ENCODE measurements at places on chromosomes 12 and 14.

DNA sequence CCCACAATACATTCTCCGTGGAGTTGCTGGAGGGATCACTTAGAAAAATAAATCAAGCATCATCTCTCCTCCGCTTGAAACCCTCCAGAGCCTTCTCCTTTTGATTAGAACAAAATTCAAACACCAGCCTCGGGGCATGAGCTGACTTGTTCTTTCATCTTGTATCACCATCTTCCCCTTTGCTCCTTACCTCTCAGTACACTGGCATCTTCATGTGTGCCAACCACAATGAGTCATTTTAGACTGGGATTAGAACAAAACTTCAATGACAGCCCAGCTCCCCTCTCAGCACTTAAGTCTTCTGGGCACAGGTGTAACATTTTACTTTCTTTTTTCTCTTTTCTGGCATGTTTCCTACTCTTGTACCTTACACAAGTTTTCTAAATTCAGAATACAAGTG lies 1159.2 kb upstream of the TMEM132C start:
- DNase-seq, result no peak

GRCh38 chr14:32940066-32940651 lies 1.5 kb downstream of the NPAS3 start:
- DNase-seq, result no peak

- DNase-seq, result peak; percentile 19
These were observed 1.1 kb downstream of the AJUBA start for GRCh38 chr14:22981090-22981875.

DNA sequence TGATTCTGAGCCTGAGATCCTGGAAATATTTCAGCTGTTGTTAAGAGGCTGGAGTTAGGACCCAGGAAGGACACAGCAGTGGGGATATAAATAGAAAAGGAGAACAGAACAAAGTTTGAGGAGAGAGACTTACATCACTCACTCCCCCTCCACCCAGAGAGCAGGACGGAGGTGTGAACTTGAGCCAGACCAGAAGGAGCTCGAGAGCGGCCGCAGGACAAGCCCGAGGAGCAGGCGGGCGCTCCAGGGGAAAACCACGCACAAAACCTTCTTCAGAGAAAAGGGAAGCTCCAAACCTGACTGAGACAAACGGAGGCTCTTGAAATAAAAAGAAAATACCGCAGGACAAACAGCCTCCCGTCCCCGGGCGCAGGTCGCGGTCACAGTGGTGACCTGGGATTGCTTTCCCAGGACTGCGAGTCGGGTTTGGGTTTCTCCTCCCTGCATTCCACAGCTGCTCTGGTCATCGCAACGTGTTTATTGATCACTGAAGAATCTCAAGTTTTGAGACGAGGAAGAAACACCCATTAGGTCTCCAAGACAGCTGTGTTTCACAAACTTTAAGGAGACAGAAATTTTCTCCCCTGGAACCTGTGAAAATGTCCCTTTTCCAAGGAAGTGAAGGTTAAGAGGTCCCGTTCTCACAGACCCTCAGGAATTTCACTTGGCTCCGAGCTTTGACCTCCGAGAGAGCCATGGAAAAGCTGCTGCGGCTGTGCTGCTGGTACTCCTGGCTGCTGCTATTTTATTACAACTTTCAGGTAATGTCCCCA lies at the start of gene ADGRD1:
ADGRD1 (plus strand) TSS at position 137 of the 773 bp plus-strand sequence; CDS start at position 696, 559 bp downstream.
- no peak for DNase-seq

GRCh38 chr12:91406920-91407341 lies 224.3 kb upstream of the DCN start:
- DNase-seq, result peak; percentile 6

DNA sequence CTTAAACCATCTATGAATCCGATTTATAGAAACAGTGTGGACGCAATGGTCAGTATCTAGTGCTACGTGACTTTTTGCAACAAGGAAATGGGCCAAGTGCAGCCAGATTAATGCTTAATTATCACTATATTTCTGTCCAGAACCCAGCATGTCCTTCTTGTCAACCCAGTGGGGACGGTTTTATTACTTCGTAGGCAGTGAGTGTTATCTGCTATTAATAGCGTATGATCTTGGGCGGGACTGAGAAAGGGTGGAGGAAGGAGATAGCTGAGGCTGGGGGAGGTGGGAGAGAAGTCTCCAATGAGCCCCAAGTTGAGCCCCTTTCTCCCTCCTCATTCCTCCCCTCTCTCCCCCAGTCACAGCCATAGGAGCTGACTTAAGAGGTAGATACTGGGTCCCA lies 59.7 kb upstream of the FAM222A start:
- DNase-seq, result no peak

DNA sequence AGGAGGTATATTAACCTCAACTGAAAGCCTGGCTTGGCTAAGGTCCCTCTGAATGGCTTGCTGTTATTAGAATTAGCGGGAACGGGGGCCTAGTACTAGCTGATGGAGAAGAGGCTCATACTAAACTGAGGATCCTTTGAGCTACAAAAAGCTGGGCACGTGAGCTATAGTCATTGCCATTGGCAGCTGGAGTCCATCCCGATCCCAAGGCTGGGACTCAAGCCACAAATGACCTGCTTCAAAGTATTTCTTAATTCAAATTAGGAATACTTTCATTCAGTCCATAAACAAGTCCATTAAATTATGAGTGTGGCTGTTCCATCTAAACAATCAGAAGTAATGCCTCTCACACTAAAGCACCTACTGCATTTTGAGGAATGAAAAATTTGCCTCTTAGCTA lies 114.5 kb downstream of the DACT1 start:
- no peak for DNase-seq

DNA sequence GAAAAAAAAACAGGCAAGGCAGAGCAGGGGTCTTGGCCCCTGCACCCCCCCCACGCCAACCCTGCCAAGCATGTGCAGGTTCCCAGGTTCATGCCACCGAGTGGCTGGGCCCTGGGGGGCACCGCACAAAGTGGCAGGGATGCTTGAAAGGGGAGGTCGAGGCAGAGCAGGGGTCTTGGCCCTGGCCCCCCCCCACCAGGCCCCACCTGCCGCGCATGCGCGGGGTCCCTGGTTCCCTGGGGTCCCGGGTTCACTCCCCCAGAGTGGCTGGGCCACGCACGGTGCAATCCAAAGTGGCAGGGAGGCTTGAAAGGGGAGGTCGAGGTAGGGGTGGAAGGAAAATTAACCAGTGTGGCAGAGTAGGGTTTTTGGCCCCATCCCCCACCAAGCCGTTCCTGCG lies 312.2 kb downstream of the ALG10 start:
- no peak for DNase-seq

GRCh38 chr12:132014092-132014914 lies 64.6 kb downstream of the EP400 start:
- DNase-seq, result no peak

GRCh38 chr14:69696204-69696527 lies 70.8 kb upstream of the SRSF5 start:
- DNase-seq, result no peak

GRCh38 chr14:64762044-64763034 lies 58.1 kb downstream of the PLEKHG3 start:
- DNase-seq, result peak; percentile 48

DNA sequence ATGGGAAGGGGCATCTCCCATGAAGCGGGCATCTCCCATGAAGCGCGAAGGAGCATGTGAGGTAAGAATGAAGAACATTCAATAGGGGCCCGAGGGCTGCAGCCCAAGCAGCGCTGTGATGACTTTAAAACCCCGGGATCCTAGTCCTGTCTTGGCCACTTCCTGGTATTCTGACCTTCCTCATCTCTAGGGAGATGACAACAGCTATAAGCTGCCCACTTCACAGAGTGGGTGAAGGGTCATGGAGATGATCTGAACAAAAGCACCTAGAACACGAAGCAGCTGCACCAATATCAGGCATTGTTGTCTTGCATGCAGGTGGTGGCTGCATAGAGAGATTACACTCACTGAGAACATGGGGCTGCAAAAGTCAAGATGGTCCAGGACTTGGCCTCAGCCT lies 64.5 kb downstream of the SPTB start:
- no peak for DNase-seq

GRCh38 chr12:5407034-5407856 lies 24.7 kb upstream of the NTF3 start:
- no peak for DNase-seq

DNA sequence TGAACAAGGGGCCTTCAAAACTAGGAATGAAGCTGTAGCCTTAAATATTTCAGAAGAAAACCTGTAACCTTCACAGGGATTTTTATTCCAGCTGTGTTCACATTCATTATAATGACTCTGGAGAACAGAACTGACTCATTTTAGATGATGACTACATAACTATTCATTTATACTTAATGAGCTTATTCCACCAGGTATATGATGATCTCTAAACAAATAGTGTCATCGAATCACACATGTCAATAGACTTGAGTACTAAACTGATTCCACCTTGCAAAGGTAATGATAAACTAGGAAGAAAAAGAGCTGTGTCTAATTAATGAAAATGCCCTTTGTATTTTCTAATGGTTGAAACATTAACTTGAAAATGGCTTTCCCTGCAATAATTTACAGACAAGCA lies 433.2 kb downstream of the PDZRN4 start:
- no peak for DNase-seq

- DNase-seq, result no peak
These were observed 146.5 kb downstream of the SAMD4A start for GRCh38 chr14:54713379-54713778.

DNA sequence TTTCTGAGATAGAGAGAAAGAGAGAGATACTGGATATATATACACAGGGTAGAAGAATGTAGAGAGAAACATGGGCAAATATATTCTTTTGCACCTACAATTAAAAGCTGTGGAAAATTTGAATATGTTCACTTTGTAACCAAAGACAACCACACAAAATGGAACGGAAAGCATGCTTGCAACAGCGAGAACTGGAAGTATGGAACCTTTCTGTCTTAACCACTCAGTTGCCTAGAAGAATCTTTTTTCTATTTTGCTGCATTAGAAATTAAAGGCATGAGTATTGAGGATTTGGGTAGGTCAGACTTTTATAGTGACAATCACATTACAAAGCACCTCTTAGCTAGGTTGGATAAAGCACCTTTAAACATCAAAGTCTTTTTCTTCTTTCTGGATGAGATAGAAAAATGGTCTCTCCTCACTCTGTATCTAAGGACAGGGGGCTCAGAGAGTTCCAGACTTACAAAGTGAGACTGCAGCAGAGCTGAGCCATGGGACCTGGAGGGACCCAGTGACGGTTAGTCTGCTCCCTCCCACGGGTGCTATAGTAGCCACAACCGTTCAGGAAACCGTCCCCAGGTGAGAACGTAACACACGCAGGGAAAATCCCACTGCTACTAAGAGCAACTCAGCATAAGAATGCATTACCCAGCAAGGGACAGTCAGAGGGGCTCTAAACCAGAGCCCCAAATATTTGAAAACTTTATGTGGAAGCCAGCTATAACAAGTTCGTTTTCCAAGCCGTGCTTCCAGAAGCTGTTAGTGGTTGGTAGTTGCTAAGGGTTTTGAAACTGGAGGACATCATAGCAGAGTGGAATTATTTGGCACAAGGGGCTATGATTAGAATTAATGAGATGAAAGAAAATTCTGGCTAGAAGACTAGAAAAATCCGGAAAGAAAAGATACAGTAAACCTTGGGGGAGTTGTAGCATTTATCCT lies 97.1 kb downstream of the DAD1 start:
- DNase-seq, result no peak

GRCh38 chr14:76135722-76136121 lies 16.0 kb upstream of the GPATCH2L start:
- DNase-seq, result no peak

DNA sequence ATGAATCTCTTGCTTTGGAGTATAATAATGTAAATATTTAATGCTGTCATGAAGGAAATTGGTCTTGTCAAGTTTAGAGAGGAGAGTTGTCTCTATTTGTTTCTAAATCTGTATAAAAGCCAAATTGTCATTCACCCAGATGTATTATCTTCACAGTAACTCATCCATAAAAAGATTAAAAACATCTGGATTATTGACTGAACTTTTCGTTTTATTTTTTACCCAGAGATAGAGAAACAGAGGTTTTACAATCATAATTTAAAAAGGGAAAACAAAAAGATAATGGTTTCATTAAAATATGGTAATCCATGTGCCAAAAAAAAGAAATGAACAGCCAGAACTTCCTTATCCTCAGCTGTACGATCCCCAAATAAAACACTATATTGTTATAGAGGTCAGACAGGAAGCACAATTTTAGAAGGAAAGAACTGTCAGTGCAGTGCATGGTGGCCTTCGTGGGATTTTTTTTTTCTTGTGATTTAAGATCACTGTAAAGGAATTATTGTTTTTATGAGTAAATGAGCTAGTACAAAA lies 125.9 kb downstream of the ACSS3 start:
- no peak for DNase-seq

DNA sequence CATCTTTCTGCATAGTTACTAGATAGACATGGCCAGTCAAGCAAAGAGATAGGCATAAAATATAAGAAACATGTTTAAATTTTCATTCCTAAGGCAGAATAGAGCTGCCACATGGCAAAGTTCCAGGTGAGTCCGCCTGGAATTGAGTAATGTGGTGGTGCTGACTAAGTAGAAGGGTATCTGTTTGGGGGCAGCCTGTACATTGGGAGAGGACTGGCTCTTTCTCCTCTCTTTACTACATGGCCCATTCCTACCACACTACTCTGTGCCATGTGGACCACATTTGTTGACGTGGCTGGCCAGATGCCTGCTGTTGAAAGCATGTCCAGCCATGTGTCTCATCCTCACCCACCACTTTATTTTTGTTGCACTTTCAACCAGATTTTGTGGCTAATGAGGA lies 354.0 kb downstream of the ETNK1 start:
- no peak for DNase-seq

GRCh38 chr14:94355191-94355794 lies 32.2 kb upstream of the SERPINA6 start:
- no peak for DNase-seq

- DNase-seq, result no peak
These were observed 136.3 kb downstream of the FUT8 start for GRCh38 chr14:65548878-65549277.

DNA sequence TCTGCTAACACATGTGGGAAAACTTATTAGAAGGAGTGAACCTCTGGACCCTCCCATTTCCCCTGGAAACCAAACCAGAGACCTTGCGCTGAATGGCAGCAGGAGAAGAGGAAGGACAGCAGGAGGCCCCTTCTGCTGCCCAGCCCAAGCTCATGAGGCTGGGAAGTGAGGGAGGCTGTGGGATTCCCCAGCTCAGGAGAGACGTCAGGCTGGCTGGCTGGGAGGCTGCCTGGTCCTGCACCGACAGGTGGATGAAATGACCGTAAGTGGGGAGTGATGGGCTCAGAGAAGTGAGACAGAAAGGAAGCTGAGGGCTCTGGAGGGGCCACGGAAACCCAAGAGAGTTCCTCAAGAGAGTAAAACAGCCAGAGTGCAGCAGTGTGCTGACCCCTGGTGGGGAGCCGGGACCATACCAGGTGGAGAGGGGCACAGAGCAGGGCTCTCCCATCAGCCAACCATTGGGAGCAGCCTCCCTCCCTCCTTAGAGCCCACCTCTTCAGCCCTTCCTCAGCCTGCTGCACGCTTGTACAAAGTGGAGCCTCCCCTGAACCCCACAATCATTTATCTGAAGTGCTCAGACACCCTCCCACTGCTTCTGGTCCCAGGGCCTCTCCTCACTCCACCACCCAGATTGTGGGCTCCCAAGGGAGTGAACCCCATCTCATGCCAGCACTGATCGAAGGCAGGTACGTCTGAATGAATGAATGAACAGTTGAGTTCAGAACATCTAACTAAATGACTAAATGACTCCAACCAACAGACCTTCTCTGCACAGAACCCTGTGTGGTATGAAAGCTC lies 14.0 kb downstream of the TAMALIN start:
- peak; percentile 59 for DNase-seq

GRCh38 chr12:74906224-74906623 lies 303.4 kb downstream of the KCNC2 start:
- DNase-seq, result no peak

- no peak for DNase-seq
These were observed 69.5 kb upstream of the FOXN3 start for GRCh38 chr14:89486505-89486904.

- DNase-seq, result no peak
These were observed 216.8 kb downstream of the MSRB3 start for GRCh38 chr12:65495233-65495632.
